Bone marrow (tissue), 2 donors: ENCODE measurements at places on chromosomes 2 and 18.

GRCh38 chr2:100189387-100189786 lies 47.0 kb upstream of the AFF3 start:
- DNase-seq, result no peak

- no peak for DNase-seq
These were observed 79.5 kb downstream of the COX7A2L start for GRCh38 chr2:42281416-42282081.

DNA sequence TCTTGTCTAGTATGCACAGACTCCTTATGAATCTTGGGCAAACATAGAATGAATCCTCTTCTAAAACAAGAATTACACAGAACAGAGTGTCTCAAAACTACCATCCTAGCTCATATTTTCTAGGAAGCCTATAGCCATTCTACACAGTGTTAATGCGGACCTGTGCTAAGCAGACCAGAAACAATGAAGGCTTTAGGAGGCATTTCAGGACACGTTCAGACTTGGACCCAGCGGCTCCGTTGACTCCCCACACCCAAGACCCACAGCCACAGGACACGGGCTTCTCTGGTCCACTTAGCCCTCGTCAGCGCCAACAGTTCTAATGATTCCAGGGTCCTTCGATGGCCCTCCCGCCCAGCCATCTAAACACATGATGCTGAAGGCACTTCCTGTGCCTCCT lies 182.2 kb downstream of the BCL11A start:
- DNase-seq, result no peak

GRCh38 chr2:202172439-202173211 lies 65.8 kb downstream of the SUMO1 start:
- no peak for DNase-seq

GRCh38 chr2:169585673-169586072 lies 1.5 kb downstream of the PPIG start:
- DNase-seq, result no peak

DNA sequence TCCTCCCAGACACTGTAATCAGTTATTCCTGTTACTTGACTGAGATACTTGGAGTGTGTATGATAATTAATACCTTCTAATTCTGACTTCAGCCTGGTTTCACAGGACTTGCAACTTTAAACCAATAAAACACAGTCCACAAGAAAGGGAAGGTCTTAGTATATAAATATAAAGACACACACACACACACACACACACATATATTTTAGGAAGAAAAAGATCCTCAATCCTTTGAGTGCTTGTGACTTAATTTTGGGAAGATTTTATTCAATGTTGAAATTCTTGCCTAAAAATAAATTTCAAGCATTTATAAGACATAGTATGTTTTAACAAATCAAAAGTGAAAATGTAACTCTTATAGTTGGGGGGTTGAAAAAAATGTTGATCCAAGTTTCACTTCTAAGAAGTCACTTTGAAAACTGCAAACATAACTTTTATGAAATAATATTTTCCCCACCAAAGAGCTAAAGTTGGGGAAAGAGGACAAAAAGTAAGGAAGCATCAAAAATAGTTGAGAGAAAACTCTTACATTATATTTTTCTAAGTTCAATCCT lies 824 bp upstream of the VPS54 start:
- no peak for DNase-seq

DNA sequence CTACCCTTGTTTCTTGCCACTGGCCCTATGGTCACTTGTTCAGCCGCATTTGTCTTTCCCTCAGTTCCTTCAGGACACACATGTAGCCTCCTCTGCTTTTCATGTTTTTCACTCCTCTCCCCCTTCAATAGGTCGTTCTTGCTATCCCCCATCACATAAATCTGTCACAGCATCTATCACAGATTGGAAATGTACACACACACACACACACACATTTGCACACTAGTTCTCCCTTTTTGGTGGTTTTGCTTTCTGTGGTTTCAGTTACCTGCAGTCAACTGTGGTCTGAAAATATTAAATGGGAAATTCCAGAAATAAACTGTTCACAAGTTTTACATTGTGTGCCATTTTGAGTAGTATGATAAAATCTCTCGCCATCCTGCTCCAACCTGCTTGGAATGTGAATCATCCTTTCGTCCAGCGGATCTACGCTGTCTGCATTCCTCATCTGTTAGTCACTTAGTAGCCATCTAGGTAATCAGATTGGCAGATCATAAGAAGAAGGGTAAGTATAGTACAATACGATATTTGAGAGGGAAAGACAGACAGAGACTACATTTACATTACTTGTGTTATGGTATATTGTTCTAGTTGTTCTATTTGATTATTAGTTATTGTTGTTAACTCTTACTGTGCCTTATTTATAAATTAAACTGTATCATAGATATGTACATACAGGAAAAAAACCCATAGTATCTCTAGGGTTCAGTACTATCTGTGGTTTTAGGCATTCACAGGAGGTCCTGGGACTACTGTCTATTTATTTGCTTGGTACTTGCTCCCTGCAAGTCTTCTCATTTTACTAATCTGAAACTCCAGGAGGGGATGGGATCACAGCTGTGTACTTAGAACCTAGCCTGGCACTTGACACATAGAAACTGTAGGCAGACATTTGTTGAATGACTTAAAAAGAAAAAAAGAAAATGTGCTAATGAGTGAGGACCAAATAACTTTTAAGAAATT lies 86.1 kb upstream of the PNPT1 start:
- no peak for DNase-seq

DNA sequence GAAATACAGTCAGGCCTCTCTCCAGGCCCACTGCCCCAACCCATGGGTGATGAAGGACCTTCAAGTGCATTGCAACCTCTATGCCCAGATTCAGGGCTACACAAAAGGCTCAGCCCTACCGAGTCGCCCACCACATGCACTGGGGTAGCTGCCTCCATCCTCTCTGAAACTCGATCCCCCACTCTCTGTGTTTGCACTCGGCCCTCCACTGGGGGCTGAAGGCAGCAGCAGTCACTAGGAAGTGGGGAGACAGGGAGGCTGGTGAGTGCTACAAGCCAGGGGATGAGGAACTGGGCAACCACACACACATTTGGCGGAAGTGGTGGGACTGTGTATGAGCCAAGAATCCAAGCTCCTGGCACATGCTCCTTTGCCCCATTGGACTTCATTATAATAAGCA lies 94.6 kb downstream of the CERS6 start:
- DNase-seq, result no peak

DNA sequence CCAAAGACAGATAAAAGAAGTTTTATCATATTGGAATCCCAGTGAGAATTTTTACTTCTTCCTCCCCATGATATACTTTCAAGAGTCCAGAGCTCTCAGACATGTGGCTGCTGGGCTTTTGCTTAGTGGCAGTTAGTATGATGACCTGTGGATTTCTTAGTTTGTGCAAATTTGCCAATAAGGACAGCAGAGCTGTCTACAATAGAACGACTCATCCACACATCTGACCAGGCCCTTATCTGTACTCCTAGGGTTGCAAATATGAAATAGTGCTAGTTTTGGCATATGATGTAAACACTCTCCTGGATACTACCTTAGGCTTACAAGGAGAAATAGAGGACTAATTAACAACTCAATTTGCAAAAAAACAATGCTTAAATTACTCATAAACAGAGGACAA lies 758.4 kb upstream of the TMEFF2 start:
- no peak for DNase-seq
